ENCODE measurements at places on chromosomes 3 and 15.
A peak's percentile ranks its signal among the peaks of the same experiment; 100 is the strongest.

DNA sequence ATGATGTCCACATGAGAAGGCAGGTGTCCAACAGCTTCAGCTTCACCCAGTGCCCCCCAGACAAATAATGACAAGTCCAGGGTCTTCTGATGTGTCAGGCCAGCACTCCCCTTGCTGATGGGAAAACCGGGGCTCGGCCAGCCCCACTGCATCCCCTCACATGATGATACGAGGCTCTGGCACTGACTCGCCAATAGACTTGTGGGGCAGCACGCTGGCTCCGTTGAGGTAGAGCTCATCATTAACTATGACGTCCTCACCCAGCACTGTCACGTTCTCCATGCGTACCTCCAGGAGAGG, 2.1 kb upstream of the AMIGO3 start:
- DNase-seq: no peak

DNA sequence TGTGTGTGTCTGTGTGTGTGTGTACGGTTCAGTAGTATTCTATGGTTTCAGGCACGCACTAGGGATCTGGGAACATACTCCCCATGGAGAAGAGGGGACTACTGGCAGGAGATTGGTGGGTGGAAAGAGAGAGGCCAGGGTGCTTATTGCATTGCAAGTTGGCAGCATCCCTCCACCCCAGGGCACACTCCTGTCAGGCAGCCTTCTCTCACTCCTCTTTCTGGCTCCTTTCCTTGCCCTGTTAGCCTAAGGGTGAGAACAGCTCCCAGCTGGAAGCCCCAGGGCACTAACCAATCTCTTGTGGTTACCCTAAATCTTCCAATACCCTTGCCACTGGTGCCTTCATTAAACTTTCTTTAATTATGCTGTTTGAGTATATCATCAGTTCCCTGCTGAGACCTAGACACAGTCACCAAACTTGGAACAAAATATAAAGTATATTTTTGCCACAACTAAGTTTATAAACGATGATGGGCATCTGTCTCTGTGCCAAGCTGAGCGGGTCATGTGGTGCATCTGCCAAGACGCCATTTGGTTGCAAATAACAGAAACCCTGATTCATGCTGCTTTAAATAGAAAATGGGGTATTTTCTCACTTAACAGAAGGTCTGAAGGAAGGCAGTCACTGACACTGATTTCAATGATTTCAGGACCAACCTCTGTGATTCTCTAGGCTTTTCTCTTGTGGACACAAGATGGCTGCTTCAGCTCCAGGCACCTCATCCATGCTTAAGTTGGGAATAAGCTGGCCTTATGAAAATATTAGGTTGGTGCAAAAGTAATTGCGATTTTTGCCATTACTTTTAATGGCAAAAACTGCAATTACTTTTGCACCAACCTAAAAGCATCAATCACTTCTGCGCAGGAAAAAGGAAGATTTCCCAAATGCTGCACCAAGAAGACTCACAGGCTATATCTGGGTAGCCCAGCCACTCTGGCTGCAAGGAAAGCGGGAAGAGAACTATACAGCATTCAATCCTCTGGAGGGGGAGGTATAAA, 476.9 kb upstream of the PROK2 start:
- peak; percentile 72 for DNase-seq

DNA sequence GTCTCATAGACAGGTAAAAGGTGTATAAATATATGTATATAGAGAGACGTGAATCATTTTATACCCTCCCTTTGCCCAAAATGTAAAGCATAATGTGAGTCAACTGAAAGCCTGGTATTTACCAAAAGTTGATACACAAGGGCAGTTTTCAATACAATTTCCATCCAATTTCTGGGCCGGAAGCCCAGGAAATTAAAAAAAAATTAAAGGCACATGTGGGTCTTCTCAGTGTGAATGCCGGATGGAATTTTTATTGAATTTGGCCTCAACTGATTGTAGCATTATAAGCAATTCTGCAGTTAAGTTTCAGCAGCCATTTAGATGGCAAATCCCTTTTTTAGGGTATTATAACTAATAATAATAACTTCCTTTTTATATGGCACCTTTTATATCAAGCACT, 3.3 kb upstream of the CNTN3 start:
- peak; percentile 68 for DNase-seq

- DNase-seq: no peak
Measured at GRCh38 chr3:102053375-102053989, 204.2 kb downstream of the NFKBIZ start.

DNA sequence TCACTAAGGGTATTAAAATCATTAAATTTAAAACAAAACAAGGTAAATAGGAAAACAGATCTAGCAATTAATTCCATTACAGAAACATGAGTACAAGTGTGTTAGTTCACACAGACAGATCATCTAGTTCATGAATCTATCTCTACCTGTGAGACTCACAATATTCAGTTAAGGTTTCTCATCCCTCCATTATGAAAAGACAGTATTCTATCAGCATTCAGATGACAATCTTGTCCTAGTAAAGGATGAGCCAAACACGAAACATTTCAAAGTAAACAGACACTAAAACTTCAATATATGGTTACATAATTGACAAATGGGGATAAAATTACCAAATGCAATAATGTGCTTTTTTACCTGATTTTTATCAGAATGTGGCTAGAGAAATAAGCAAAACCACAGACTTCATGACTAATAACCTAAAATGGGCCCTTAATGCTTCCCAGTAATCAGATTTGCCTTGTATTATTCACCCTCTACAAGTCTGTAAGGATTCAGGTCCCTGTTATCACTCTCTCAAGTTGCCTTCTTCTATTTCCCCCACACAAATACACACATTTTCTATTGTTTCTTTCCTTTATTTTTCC, 126.8 kb downstream of the DLG1 start:
- DNase-seq: no peak

GRCh38 chr3:87997298-87997697, 61.5 kb downstream of the CGGBP1 start:
- no peak for DNase-seq

DNA sequence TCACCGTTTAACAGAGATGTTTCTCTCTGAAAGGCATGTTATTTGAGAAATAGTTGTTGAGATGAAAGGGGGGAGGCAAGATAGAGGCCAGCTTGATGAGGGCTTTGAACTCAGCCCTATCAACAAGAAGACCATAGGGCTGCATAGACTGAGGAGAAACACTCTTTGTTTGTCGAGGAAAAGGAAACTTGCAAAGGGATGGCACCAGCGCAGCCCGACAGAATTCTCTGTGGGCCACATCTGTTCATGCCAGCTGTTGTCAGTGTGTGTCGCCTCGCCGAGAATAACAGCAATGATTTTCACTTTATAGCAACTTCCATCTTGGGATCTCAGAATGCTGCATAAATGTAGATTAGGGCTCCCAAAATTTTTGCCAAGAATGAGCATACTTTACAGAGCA, 478.3 kb upstream of the TPRG1 start:
- no peak for DNase-seq

DNA sequence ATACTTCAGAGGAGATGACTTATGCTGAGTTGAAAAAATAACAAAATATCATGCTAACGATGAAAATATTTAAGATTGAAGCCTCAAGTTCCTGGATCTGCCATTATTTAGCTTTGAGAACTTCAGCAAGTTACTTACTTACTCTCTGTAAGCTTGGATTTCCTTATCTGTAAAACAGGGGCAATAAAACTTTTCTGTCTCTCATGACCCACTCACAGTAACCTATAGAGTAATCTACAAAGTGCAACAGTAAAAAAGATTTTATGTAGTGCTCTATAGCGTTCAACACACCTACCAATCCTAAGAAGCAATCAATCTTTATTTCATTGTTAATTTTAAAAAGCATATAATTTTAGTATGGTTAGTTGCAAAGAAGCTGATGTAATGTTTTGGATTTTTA, 478.6 kb downstream of the ZIC1 start:
- DNase-seq: no peak

DNA sequence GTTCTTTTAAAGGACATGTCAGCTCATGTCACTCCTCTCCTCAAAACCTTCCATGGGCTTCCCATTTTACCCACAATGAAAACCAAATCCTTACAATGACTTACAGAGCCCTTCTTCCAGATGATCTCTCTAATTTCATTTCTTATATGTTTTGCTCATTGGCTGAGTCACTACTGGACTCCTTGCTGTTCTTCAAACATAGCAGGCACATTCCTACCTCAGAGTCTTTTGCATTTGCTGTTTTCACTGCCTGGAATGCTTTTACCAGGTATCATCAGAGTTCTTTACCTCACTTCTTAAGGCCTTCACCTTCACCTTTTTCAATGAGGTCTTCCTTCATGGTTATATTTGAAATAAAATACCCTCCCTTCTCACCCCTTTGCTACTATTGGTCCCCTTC, 57.3 kb downstream of the NECTIN3 start:
- DNase-seq: no peak

- DNase-seq: no peak
Measured at GRCh38 chr15:55282284-55282833, 7.3 kb downstream of the RAB27A start.

GRCh38 chr15:77966540-77967234, 110.8 kb downstream of the TBC1D2B start:
- peak; percentile 0 for DNase-seq

- no peak for DNase-seq
Measured at GRCh38 chr3:53733446-53733845, 112.8 kb downstream of the CHDH start.

- peak; percentile 76 for DNase-seq
Measured at GRCh38 chr3:29065211-29065785, 215.6 kb upstream of the RBMS3 start.

DNA sequence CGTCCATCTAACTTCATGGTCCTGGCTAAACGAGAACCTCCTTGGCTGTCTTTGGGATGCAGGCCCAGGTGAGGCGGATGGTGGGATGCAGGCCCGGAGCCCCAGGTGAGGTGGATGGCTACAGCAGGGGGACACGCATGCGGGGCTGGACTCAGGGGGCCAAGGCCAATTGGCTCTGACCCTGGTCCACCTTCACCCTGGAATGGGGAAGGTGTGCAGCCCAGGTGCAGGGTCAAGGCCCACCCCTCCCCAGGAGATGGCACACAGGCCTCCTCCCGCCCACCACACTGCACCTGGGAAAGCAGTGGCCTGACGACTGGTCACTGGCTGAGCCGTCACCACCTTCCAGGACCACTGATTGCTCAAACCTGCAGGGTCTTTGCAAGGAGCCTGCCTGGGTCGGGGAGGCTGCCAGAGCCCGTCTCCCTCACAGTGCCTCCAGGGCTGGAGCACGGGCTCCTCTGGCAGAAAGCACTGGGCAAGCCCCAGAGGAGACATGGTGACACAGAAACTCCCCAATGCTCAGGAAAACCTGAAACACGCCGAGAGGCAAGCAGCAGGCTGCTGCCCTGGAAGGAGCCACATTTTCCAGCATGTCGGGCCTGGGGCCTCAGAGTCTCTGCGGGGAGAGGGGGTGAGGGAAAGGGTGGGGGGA, 159.6 kb downstream of the LRRK1 start:
- no peak for DNase-seq

DNA sequence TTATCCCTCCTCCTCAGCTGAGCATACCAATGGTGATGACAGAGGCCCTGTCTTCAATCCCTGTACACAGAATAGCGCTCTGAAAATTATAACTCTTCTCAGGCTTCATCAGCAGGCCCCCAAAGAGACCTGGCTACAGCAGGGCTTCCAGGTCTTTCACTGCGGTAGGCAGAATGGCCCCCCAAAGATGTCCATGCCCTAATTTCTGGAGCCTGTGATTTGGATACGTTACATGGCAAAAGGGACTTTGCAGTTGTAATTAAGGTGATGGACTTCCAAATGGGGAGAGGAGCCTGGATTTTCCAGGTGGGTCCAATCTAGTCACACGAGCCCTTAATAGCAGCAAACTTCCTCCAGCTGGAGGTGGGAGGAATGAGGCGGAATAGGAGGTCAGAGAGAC, 221.8 kb upstream of the CTDSPL start:
- DNase-seq: no peak

GRCh38 chr3:126733061-126733430, 29.0 kb downstream of the CHCHD6 start:
- DNase-seq: no peak

- DNase-seq: no peak
Measured at GRCh38 chr3:2599471-2599870, 500.8 kb downstream of the CNTN4 start.

All from NCI-H446 treated with DMSO at 0.1 percent for 48 hours (cell line).